WTC11 (cell line): ENCODE measurements at places on chromosomes 4 and X. TPM values are rescaled to one million over a fixed set of nuclear protein-coding genes. Genes with fewer than 3 reads are reported as not detected.

- no peak for DNase-seq
These were observed 110.6 kb upstream of the PNPLA4 start for GRCh38 chrX:8037593-8038348.

- no peak for DNase-seq
These were observed 16.5 kb downstream of the KLHL13 start for GRCh38 chrX:118100091-118100490.

DNA sequence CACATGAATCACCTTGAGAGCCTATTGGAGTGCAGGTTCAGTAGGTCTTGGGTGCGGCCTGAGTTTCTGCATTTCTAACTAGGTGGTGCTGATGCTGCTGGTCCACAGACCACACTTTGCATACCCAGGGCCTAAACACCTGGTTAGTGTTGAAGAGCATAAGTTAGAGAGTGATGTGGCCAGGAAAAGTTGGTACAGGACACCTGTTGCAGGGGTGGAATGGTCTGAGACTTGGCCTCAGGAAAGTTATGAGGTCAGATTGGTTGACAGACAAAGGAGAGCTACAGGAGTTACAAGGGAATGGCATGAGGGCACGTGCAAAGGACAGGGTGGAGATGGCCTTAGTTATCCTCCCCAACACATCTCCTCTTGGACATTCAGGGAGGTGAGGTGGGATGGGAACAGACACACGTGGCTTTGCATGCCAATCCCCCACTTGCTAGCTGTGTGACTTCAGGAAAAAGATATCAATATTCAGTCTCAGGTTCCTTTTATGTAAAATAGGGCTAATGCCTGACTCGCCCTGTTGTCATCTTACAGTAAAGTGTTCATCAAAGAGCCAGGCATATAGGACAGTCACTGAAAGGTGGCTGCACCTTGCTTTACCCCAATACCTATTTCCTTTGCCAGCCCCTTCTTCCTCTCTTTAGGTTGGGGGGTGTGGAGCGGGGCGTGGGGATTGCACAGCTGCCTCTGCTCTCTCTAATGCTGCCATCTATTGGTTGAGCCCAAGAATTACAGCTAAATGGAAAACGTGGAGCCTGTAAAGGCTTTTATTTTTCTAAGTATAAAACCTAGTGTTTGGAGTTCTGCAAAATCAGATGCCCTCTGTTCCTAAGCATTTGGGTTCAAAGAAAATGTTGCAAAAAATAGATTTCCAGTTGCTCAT lies 47.5 kb downstream of the ATG4A start:
- DNase-seq = peak; percentile 15

GRCh38 chr4:8131210-8131609 lies 27.4 kb downstream of the ABLIM2 start:
- no peak for DNase-seq

Gene DOCK11
- total RNA-seq = 12.5 to 13.4 TPM (median 13.1 TPM) in 3 replicates
